DND-41 (cell line): ENCODE measurements at places on chromosomes 13 and 19.

DNA sequence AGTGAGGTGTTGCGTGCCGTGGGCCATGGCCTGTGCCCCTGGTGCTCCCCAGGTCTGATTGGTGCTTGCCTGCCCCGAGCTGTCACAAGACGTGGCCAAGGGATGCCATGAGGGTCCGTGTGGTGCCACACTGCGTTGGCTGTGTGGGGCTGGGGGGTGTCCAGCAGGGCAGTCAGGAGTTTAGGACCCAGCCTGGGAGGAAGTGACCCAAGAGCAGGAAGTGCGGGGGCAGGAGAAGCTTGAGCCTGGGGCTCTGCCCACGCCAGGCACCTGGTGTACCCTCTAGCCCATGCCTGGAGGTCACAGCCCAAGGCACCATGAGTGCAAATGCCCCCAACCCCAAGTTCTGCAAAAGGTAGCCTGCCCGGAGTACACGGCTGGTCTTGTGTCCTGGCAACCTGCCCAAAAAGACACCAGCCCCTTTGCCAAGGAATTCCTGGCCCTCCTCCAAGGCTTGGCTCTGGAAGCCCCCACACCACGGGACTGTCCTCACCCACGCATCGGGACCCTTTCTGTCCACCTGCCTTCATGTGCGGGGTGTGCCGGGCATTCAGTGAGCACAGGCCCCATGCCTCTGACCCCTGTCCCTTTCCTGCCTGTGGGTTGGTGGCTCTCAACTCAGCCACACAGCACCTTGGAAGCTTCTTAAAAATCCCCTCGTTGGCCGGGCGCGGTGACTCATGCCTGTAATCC lies 24.9 kb downstream of the MPND start:
- DNase-seq: no peak

DNA sequence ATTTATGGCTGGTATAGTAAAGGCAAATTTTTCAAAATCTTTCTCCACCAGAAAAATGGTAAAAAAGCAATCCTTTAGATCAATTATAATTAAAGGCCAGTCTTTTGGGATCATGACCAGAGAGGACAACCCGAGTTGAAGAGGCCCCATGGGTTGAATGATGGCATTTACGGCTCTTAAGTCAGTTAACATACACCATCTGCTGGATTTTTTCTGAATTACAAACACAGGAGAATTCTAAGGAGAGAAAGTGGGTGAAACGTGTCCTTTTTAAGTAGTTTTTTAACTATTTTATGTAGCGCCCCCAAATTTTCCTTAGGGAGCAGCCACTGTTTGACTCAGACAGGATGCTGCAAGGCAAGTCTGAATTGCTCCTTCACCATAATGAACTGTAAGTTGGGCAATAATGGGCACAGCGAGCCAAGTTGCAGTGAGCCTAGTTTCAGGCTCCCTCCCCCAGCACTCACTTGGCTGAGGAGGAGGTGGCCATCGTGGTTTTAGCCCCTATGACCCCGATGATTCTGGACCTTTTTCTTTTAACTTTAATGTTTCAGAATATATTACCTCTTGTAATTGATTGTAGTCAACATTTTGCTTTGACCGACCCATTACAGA lies 13.6 kb upstream of the ZNF611 start:
- DNase-seq: no peak

DNA sequence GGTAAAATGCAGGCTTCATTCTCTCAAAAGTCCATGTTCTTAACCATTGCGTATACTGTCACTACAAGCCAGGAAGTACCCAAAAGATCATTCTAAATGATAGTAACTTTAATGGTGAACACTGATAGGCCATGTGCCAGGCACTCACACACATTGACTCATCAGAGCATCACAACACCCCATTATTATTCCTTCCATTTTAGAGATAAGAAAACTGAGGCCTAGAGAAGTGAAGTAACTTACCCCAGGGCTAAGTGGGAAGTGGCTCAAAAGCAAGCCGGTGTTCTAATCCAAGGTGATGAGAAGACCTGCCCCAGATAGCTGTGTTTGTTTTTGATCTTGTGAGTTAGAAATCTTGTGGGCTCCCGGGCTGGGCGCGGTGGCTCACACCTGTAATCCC lies 1.4 kb upstream of the PHLDB3 start:
- no peak for DNase-seq

DNA sequence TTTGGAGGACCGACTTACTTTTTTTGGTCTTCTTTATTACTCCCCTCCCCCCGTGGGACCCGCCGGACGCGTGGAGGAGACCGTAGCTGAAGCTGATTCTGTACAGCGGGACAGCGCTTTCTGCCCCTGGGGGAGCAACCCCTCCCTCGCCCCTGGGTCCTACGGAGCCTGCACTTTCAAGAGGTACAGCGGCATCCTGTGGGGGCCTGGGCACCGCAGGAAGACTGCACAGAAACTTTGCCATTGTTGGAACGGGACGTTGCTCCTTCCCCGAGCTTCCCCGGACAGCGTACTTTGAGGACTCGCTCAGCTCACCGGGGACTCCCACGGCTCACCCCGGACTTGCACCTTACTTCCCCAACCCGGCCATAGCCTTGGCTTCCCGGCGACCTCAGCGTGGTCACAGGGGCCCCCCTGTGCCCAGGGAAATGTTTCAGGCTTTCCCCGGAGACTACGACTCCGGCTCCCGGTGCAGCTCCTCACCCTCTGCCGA lies 409 bp downstream of the FOSB start:
- DNase-seq: no peak

- no peak for DNase-seq
Measured at GRCh38 chr19:616747-617526, 16.4 kb downstream of the POLRMT start.

DNA sequence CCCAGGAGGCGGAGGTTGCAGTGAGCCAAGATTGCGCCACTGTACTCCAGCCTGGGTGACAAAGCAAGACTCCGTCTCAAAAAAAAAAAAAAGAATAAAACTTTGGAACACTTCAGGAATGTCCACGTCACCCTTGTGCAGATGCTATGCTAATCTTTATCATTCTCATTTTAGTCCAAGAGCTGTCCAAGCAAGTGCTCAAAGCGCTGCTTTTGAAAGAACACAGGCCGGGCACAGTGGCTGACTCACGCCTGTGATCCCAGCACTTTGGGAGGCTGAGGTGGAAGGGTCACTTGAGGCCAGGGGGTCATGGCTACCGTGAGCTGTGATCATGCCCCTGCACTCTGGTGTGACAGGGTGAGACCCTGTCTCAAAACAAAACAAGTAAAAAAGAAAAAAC lies 11.1 kb upstream of the UQCR11 start:
- no peak for DNase-seq

DNA sequence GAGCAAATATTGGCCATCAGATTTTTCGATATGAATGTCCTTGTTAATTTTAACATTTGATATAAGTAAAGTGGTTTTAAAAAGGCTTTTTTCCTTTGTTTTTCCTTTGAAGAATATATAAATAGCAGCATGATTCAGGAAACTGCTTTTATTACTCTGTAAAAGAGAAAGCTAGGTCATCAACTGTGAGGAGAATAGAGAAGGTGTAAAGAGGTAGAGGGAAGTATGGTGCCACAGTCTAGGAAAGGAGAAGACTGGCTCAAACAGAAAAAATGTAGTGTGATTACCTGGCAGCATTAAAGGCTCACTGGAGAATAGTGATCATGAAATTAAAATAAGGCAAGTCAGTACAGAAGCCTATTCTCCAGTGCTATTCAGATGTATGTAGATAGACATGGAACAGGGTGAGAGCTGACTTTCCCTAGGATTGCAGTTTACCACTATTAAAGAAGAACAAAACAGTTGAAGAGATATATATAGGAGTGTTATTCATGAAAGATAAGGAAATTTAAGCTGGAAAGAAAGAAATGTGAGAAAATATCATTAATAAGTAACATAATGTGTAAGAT lies 1115.9 kb upstream of the PCDH9 start:
- DNase-seq: no peak

DNA sequence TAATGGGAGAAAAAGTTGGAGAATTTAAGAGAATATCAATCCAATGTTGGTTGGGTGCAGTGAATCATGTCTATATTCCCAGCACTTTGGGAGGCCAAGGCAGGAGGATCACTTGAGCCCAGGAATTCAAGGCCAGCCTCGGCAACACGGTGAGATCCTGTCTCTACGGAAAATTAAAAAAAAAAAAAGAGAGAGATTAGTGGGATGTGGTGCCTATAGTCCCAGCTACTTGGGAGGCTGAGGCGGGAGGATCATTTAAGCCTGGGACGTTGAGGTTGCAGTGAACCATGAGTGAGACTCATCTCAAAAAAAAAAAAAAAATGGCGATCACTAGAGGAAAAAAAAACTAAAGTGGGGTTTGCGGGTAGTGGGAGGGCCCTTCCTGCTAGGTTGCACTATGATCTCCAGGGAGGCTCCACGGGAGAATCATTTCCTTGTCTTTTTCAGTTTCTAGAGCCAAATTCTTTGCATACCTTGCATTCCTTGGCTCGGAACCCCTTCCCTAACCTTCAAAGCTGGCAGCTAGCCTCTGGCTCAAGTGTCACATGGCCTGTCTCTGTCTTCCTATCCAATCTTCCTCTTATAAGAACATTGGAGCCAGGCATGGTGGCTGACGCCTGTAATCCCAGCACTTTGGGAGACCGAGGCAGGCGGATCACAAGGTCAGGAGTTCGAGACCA lies 5.8 kb upstream of the ERCC2 start:
- DNase-seq: no peak

DNA sequence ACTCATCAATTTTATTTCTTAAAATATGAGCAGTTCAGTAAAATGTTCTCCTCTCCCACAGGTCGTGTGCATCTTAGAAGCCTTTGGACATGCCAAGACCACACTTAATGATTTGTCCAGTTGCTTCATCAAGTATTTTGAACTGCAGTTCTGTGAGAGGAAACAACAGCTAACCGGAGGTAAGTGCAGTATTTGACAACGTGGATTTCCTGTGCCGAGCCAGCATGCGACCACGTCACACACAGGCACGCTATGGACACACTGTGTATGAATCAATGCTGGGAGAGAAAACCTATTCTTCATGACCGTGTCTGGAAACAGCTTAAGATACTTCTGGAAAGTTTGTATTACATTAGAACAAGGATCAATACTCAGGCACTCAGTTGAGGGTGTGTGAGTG lies 268.5 kb downstream of the MYO16 start:
- DNase-seq: no peak

DNA sequence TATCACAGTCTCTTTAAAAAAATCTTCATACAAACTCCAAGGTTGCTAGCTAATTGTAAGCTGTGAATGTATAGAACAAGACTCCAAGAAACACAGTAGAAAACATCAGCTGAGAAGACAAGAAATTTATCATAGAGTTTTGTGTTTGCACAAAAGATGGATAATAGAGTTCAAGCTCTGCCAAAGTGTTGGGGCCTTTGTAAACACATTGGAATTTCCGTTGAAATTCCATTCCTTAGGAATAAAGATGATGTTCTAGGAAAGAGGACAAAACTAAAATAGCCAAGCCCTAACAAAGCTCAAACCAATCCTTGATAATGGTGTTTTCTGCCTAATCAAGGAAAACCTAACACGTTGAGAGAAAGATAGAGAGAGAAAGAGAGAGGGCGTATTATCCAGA lies 20.6 kb downstream of the LRRC63 start:
- no peak for DNase-seq

DNA sequence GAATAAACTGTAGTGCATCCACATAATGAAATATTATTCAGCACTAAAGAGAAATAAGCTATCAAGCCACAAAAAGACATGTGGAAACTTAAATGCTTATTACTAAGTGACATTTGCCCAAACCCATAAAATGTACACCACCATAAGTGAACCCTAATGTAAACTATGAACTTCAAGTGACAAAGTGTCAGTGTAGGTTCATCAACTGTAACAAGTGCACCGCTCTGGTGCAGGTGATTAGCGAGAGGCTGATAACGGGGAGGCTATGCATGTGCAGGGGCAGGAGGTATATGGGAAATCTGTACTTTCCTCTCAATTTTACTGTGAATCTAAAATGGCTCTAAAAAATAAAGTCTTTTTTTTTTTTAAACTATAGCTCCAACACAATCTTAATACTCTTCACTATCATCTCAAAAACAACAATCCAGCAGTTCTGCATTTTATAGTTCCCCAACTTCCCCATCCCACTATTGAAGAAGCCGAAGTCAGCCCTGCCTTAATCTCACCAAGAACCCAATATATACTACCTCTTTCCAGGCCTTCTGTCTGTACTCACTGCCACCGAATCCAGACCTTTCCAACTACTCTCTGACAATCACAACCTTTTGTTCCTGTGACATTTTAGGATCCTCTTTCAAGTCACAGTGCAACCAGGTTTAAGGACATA lies 22.6 kb downstream of the ELF1 start:
- DNase-seq: no peak
